ENCODE measurements at places on chromosomes 4 and X.

GRCh38 chrX:20378233-20378920 lies 111.7 kb upstream of the RPS6KA3 start:
- peak; percentile 31 for ATAC-seq

GRCh38 chrX:16589211-16589610 lies 60.7 kb upstream of the S100G start:
- ATAC-seq = no peak

GRCh38 chr4:176309046-176309445 lies 10.7 kb upstream of the SPCS3 start:
- ATAC-seq = peak; percentile 69

- ATAC-seq = no peak
Observed at GRCh38 chr4:184147858-184148737, 69.6 kb downstream of the ENPP6 start.

DNA sequence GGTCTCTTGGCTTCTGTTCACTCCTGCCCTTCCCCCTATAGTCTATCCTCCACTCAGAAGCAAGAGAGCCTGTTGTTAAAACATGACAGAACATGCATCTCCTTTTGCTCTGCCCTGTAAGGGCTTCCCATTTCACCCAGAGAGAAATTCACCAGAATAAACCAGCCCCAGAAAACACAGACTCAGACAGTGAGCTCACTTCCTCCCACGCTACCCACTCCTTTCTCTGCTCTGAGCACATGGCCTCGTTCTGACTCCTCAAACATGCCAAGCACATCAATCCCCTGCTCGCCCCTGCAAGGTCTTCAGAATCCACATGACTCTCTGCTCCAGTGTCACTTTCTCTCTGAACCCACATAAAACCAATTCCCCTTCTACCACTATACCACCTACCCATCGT lies 50.4 kb downstream of the MID1 start:
- no peak for ATAC-seq

Measured in stimulated activated memory B cell treated with anti-CD40 and anti-IgM and Interleukin-4, amounts not matched to agents 10 μg/mL and 1 μg/mL and 100 μg/mL, for 72 hours (primary cell).